ENCODE measurements at places on chromosomes 3 and 15. TPM values are rescaled to one million over a fixed set of nuclear protein-coding genes. Genes with fewer than 3 reads are reported as not detected.

DNA sequence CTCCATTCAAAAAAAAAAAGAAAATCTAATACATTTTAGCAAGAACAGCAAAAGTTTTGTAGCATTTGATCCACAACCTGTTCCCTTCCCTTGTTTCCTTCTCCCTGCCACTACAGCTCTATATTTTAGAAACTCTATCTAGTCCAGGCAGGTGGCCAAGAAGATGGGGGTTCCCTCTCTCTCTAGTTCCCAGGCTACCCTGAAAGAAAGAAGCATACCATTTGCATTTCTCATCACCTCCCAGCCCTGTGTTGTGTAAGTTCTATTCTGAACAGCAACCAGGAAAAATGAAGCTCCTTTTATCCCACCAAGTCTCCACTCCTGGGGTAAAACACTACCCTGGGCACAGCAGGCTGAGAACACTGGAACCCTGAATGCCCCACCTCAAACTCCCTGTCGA is 100.0 kb downstream of the PCCB start:
- DNase-seq, result no peak

UROC1 gene
- not detected for total RNA-seq

DNA sequence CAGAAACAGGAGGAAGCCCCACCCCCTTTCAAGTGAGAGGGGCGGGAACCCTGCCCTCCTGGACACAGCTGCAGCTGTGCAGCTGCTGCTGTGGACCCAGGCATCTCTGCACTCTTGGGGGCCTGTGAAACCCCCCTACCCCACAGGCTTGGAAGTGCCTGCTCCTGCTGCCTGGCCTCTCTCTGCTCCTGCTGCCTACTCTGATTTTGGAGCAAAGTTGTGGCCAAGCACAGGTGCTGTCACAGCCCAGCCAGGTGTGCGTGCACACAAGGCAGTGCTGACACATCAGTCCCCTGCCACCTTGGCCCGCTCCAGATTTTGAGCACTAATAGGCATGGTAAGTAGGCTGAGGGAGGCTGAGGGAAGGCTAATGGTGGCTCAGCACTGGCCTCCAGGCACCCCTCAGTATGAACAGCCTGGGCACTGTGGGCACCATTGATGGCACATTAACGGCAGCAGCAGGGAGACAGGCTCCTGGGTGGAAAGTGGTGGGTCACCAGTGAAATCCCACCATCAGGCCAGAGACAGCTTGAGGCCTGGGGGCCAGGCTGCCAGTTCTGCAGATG is 890.9 kb downstream of the GBE1 start:
- DNase-seq, result no peak

- no peak for DNase-seq
Measured at GRCh38 chr15:63698692-63699091, 101.5 kb downstream of the FBXL22 start.

TRPC1 gene
- total RNA-seq, result 0.87 TPM

- no peak for DNase-seq
Measured at GRCh38 chr15:85504749-85505676, 124.6 kb downstream of the AKAP13 start.

- no peak for DNase-seq
Measured at GRCh38 chr3:57778494-57778893, 22.4 kb downstream of the SLMAP start.

MST1 gene
- total RNA-seq, result 16.8 TPM

DNA sequence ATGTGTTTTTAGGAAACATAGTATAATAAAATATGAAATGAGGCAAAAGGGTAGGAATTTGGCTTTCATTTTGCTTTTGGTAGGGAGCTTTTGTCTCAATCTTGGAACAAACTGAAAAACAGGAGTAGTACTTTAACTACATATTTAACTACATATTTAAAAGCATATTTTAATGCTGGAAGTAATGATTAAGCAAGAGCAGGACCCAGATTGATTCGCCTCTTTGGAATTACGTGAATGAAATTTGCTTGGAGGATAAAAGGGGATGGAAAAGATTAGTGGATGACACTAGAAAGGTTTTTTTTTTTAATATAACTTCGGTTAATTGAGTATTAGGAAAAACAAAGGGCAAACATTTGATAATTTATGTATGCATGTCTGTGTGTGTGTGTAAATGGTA is 11.2 kb upstream of the TMEM212 start:
- no peak for DNase-seq

ERC2 gene
- total RNA-seq, result 0.43 TPM

- DNase-seq, result no peak
Measured at GRCh38 chr15:43900996-43901395, 74.2 kb downstream of the WDR76 start.

DNA sequence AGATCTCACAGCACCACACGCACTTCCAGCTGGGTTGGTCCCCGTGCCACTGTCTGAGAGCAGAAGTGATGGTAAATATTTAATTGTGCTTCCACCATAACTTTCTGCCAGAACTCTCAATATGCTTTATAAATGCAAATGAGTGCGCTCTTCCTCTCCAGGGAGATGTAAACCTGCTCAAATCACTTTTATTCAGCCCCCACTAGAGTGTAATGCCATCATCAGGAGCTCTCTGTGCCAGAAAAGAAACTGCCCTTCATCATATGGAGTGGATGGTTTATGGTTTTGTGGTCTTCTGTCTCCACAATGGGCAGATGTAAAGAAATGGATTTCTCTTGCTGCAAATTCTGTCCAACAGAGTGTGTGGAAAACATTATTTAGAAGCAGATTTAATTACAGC is 127.0 kb downstream of the EPHB1 start:
- no peak for DNase-seq

ARGFX gene
- total RNA-seq, result not detected

GRCh38 chr3:157136647-157137387 is 23.1 kb downstream of the CCNL1 start:
- peak; percentile 85 for DNase-seq

SEMA3G gene
- 3.1 TPM for total RNA-seq

ITIH1 gene
- not detected for total RNA-seq

GATA2 gene
- 8.8 TPM for total RNA-seq

DNA sequence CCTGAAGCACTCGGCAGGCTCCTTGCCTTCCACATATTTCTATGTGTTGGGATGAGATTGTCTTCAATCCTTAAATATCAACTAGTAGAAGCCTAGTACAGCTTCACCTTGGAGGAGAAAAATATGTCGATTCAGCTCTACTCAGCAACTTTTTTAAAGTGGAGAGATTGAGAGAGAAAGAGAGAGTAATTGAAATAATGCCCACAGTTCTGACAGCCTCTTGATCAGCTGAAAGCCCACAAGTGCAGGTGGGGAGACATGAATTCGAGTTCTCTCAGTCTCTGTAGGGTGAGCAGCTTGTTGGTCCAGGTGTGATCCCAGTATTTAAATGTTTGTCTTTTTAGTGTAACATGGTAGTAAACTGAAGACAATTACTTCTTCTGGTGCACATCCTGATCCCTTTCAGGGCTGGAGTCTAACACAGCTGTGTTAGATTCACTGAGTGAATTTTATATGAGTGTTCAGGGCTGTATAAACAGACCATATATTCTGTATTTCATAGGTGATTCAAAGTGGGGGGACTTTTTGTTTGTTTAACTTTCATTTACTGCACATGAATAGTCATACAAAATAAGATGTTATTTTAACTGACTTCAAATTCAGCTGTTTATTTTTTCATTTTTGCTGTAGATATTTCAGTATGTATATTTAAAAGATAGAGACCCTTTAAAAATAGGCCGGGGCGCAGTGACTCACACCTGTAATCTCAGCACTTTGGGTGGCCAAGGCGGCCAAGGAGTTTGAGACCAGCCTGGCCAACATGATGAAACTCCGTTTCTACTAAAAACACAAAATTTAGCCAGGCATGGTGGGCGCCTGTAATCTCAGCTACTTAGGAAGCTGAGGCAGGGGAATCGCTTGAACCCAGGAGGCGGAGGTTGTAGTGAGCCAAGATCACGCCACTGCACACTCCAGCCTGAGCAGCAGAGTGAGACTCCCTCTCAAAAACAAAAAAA is 64.0 kb downstream of the ST6GAL1 start:
- no peak for DNase-seq

- no peak for DNase-seq
Measured at GRCh38 chr3:43212914-43213611, 73.3 kb upstream of the SNRK start.

All from mucosa of descending colon (tissue), 3 donors.